ENCODE measurements at places on chromosomes 12 and 14. TPM values are rescaled to one million over a fixed set of nuclear protein-coding genes. Genes with fewer than 3 reads are reported as not detected.

The KRT3 gene
- total RNA-seq, result not detected

The KCNH5 gene
- total RNA-seq, result 0.60 TPM

The UNC79 gene
- total RNA-seq, result 0.16 TPM

The EIF5 gene
- total RNA-seq, result 152 TPM

The ST8SIA1 gene
- 11.3 TPM for total RNA-seq

The KRT77 gene
- total RNA-seq, result not detected

The KRT78 gene
- not detected for total RNA-seq

The TEX52 gene
- not detected for total RNA-seq

All from bronchial smooth muscle cell (primary cell).